H4 (cell line): ENCODE measurements at places on chromosomes 3 and 15. TPM values are rescaled to one million over a fixed set of nuclear protein-coding genes. Genes with fewer than 3 reads are reported as not detected.
A peak's percentile ranks its signal among the peaks of the same experiment; 100 is the strongest.

DNA sequence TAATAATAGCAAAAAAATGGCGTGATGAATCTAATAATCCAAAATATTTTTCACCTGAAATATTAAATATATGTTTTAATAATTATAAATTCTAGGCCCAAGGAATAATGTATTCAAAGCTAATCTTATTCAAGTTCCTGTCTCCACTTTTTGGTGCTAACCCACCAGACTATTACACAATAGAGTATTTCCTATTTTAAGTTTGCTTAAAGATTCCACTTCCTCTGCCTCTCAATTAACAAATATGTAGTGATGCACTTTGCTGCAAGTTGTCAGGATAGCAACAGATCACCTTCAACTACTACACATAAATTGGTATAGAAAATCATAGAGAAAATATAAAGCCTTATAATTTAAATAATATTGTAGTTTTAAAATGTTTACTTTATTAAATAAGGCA, 467.5 kb downstream of the C3orf38 start:
- DNase-seq: no peak

DNA sequence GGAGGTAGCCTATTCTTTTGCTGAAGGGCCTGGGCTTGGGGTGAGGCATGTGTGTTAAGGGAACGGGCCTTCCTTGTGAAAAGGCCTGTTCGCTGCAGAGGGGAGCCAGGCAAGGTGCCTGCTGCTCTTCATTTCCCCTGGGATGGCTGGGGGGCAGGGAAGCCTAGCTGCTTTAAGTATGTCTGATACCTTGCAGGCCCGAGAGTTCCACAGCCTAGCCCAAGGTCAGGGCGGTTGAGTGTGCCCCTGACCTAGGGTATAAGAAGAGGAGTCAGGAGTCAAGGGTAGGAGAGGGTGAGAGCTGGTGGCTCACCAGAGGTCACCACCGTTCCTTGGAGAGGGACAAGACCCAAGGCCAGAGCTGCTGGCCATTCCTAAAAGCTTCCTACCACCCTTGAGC, 46.6 kb downstream of the UMPS start:
- DNase-seq: no peak

FGF7 gene
- 3.6 and 8.2 TPM in 2 replicates for total RNA-seq

GRCh38 chr3:11305509-11305908, 33.3 kb downstream of the ATG7 start:
- no peak for DNase-seq

GRCh38 chr3:28019740-28020139, 221.7 kb upstream of the CMC1 start:
- DNase-seq: no peak

DNA sequence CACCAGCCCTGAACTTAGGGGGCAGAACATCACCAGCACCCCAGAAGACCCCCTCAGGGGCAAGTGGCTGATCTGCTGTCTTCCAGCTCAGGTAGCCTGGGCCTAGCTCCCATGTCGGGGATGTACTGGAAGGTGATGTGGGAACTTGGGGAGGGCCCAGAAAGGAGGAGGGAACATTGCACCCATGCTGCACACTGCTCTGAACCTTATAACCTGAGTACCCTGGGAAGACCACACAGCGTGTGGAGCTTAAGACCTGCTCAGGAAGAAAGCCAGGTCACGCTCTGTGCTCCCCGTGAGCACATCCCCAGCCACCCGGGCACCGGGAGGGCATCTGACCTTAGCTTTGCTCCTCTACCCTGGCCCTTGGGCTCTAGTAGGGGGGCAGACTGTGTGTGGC, 159.4 kb downstream of the ATP10A start:
- no peak for DNase-seq

DNA sequence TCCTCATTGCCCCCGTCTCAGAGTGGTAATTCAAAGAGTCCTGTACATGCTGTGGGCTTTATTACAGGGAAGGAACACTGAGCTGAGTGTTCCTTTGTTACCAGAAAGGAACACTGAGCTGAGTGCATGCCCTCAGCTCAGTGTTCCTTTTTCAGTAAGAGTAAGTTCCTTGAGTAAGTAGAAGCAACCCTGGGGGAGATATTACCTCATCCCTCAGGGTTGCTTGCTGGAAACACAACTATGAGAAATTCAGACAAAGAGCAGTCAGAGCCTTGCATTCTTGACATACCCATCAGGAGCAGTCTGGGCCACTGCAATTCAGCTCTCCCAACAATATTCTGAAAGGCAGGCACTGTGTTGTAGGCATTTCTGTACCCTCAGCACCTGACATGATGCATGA, 17.0 kb downstream of the CHRM5 start:
- no peak for DNase-seq

FETUB gene
- total RNA-seq: not detected in 2 replicates

GRCh38 chr15:36517758-36518157, 61.7 kb upstream of the CDIN1 start:
- DNase-seq: no peak

GRCh38 chr15:58043192-58043903, 22.2 kb downstream of the ALDH1A2 start:
- DNase-seq: peak; percentile 22

DNA sequence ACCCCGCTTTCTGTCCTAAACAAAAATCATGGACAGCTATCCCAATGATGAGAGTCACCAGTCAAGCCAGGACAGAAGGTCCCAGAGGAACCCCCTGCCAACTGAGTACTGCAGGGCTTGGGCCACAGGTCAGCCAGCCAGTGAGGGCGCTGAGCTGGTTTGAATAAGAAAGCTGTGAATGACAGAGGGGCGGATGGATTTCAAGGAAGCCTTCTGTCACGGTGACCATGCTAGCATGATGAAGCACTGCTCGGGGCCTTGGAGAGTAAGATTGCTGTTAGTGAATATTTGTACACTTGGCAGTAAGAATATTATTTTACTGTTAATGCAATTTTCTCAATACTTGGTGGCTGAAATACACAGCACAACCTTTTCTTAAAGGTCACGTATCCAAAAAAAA, 734.0 kb upstream of the NR2F2 start:
- no peak for DNase-seq

DNA sequence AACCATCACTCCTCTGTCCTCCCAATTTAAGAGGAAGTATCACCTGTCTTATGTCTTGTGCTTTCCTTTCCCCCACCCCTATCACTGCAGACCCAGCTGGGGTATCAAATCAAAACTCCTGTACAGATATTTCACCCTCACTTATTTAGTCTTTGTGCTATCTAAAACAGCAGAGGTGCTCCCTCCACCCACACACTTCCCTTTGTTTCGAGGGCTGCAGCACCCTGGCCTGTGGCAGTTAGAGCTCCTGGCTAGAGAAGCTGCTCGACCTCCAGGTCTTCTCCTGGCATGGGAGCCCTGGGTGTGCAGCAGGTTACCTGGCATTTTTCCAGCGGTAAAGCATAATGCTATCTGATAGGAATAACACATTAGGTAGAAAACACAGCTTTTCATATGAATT, 181.4 kb upstream of the BCL6 start:
- no peak for DNase-seq

DNA sequence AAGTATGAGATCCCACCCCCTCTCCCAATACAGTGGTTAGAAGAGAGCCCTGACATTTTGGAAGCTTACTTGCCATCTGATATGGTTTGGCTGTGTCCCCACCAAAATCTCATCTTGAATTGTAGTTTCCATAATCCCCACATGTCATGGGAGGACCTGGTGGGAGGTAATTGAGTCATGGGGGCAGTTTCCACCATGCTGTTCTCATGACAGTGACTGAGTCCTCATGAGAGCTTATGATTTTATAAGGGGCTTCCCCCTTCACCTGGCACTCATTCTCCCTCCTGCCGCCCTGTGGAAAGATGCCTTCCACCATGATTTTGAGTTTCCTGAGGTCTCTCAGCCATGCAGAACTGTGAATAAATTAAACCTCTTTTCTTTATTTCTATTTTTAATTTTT, 28.8 kb upstream of the HES1 start:
- no peak for DNase-seq

DNA sequence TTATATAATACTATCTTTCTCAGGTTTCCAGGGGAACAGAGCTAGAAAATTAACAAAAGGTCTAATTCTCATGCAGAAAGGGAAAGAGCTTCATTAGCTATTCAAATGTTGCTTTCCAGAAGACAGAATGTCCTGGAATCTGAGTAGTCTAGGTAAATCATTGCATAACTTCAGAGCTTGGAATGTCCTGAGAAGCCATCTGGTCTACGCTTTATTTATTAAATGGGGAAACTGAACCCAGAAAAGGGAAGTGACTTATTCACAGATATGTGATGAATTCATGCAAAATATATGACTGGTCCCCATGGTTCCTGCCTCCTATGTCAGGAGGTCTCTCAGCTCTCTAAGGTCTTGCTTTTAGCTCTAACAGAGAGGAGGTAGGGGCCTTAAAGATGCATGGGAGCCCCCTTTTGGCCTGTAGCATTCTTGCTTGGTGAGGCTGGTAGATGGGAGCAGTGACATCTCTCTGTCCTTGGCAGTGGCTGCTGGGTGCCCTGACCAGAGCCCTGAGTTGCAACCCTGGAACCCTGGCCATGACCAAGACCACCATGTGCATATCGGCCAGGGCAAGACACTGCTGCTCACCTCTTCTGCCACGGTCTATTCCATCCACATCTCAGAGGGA, 99.2 kb downstream of the CEMIP start:
- DNase-seq: no peak

GOLGA6B gene
- not detected in 2 replicates for total RNA-seq

DNA sequence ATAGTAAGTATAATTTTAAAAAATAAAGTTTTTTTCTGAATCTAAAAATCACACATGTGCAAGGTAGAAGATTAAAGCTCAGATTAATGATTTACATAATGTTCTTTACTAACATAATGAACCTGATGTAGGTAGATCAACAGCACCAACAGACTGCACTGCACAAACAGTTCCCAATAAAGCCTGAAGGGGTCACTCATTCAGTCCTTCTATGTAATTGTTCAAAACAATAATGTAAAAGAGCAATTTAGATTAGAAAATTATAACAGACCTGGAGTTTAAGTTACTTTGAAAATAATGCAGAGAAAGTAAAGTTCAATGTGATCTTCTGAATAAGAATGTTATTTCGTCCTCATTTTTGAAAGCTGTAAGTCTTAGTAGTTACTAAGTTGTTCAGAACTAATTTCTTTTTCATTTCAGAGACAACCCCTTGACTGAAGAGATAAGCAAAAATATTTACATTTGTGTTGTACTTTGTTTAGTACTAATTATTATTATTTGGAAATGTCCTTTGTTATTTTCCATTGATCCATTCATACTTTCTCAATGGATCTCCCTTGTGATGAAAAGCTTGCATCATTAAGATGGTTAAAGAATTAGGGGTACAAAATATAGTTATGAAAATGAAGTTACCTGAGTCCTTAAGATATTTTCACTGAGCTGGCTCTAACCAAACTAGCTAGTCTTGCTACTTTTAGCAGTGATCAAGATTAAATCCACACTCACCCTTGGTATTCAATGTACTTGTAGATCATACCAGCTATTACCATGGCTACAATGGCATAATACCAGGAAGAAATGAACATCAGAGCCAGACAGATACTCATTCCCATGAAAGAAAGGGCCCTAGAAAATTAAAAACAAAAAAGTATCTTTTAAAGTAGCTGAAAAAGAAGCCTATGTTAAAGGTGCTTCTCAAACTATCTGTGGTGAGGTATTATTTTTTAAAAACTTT, 16.8 kb downstream of the EMC4 start:
- DNase-seq: no peak

DNA sequence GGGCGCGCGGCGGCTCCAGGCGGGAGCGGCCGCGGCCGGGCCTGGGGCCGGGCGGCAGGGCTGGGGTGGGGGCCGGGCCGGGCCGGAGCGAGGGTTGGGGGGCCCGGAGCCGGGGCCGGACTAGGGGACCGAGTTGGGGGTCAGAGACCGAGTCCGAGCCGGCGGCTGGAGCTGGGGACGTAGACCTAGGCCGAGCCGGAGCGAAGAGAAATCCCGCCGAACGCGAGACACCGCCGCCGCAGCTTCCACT, 37.3 kb downstream of the HMCES start:
- no peak for DNase-seq

- DNase-seq: no peak
Measured at GRCh38 chr3:38556640-38557358, 60.7 kb downstream of the EXOG start.

DNA sequence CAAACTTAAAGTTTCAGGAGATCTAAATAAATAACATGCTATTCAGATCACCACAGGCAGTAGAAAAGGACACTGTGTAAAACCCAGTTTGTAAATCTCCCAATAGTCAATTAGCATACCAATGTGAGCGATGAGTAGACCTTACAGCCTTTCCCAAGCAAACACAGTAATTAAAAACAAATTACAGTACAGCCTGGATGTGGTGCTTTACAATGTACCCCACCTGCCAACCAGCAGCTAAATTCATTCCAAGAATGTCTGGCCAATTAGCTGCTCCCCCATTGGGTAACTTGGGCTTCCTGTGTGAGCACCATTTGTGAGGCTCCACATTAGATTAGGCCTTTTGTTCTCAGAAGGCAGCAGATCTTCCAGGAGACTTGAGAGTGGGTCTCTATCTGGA, 635.0 kb downstream of the TBL1XR1 start:
- no peak for DNase-seq

GRCh38 chr15:78716651-78717050, 75.6 kb upstream of the CHRNB4 start:
- no peak for DNase-seq

DNA sequence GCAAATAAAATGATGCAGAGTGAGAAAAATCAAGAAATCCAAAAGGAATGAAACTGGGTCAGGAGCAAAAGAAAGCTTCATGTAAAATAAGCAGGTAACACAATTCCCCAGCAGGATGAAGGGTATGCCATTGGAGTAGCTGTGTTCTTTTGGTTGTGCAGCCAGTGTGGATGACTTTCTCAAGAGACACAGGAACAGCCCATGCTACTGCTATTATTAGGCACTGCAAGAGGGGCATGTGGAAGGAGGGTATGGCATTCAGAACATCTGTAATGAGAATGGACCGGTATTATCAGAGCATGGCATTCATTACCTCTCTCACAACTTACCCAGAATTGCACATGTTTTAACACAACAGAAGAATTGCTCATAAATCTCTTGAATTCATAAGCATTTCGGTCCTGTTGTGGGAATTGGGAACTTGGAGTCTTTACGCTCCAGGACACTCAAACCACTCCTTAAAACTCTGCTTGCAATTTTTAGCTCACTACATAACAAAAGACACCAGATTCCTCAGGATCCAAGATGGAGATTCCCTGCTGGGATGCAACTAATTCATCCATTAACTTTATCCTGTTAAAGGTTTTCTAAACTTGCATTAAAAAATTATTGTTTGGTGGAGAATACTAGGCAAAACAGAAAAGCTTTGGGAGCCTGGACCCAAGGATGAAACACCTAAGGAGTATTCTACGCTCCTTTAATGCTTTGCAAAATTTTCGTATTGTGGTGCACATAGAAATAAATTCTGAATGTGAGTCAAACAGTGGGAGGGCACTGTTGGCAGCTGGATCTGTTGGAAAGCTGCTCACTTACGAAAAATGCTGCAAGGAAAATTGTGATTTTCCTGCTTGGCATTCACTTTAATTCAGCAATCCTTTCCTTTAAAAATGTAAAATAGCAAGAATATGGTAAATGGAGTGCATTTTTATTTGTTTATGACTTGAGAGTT, 34.6 kb upstream of the CDIN1 start:
- DNase-seq: no peak

SMCO1 gene
- not detected in 2 replicates for total RNA-seq

PRTG gene
- 1.3 and 2.1 TPM in 2 replicates for total RNA-seq
